ENCODE measurements at places on chromosomes 16 and 17.

DNA sequence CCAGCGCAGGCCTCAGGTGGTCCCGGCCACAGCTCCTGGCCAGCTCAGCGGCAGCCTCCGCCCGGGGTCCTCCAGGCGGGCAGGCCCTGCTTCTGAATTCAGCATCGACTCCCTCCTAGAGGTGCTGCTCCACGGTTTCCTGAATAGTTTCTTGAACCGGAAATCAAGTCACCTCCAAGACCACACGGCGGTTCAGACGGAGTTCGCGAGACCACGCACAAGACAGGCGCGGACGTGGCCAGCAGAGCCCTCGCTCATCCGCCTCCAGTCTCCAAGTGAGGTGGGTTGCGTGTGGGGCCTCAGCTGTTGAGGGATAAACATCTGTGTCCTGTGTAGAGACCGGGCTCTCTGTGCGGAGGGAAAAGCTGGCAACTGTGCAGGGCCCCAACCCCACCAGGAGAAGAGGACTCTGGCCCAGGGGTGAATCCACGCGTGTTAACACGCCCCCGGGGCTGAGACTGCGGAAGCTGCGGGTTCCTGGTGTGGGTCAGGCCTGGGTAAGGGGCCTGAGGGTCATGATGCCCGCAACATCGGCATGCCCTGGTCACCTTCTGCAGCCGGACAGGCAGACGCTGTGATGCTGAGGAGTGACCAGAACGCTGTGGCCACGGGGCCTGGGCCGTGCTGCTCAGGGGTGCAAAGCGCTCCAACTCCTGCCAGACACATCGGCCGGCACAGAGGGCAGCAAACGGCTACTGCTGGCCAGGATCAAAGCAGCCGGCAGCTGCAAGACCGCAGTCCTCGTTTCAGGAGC is 55.0 kb upstream of the METRNL start:
- peak; percentile 12 for DNase-seq

DNA sequence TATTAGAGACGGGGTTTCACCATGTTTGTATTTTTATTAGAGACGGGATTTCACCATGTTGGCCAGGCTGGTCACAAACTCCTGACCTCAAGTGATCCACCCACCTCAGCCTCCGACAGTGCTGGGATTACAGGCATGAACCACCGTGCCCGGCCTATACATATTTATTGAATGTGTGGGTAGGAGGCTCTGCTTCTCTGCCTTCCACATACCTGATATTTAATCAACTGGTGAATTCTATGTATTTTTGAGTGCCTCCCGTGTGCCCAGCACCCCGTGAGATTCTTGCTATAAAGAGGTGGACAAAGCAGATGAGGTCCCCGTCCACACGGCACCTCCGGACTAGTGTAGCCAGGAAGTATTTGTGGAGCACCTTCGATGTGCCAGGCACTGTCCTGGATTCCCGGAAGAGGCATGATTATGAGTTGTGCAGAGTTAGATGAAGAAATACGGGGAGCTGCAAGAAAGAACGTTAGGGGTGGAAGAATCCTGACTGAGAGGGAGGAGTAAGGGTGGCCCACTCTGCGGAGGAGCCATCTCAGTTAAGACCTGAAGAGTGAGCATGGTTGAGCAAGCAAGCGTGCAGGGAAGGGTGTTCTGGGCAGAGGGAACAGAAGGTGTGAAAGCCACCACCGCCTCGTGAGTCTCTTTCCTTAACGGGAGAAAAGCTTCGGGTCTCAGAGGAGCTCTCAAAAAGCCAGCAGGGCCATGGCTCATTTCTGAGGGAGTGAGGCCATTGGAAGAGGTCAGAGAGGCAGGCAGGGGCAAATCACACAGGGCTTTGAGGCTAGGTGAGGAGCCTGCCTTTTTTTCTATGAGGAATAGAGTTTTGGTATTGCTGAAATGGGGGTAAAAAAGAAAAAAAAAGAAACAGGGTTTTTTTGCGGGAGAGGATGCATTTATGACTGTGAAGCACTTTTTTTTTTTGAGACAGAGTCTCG is 21.2 kb downstream of the CRISPLD2 start:
- DNase-seq: no peak

DNA sequence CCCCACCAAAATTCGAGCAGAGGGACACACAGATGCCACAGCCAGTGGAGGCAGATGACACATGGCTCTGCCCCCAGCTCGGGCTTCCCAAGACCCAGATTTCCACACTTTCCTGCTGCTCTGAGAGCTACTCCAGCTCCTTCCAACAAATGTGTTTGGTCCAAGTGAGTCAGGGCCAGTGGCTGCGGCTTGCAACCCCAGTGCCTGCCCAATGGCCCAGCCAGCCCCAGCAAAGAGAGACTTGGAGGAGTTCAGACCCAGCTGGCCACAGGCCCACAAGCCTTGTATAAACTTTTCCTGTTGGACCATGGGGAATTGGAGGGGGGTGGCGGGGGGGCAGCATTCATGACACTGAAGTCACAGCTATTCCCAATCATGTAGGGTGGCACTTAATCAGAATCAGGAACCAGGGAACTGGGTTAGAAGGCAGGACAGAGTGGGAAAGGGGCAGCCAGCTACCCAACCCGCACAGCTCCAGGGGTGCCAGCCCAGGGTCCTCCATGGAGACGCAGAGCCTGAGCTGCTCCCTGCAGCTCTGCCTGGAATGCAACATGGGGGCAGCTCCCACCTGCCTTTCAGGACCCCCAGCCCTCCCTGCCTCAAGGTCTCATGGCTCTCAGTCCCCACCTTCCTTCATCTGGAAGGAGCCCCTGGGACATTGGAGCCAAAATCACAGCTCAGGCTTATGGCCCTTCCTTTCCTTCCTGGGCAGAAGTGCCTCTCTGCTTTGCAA is 17.5 kb upstream of the C16orf78 start:
- DNase-seq: no peak

GRCh38 chr17:18185391-18185790 is 1.8 kb downstream of the ALKBH5 start:
- no peak for DNase-seq

DNA sequence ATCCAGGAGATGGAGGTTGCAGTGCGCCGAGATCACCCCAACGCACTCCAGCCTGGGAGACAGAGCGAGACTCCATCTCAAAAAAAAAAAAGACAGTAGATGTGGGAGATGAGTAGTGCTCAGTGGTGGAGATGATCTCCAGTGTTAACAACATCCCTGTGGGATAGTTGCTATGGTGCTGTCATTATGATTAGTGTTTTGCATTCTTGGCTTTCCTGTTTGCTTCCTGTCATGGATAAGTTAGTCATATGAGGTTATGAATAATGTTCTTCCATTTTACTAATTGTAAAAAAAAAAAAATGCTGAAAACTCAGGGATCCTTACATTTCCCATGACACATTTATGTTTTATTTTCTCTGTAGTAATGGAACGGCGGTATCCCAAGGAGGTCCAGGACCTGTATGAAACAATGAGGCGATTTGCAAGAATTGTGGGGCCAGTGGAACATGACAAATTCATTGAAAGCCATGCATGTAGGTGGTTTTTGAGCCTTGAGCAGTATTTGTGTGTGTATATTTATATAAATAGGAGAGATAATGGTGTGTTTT is 24.5 kb upstream of the DUSP14 start:
- no peak for DNase-seq

- DNase-seq: peak; percentile 55
These were observed 35.5 kb upstream of the STAC2 start for GRCh38 chr17:39261286-39261685.
